ENCODE measurements at places on chromosomes 12 and 14.

- DNase-seq = no peak
These were observed 96.8 kb downstream of the RPS29 start for GRCh38 chr14:49489341-49489740.

DNA sequence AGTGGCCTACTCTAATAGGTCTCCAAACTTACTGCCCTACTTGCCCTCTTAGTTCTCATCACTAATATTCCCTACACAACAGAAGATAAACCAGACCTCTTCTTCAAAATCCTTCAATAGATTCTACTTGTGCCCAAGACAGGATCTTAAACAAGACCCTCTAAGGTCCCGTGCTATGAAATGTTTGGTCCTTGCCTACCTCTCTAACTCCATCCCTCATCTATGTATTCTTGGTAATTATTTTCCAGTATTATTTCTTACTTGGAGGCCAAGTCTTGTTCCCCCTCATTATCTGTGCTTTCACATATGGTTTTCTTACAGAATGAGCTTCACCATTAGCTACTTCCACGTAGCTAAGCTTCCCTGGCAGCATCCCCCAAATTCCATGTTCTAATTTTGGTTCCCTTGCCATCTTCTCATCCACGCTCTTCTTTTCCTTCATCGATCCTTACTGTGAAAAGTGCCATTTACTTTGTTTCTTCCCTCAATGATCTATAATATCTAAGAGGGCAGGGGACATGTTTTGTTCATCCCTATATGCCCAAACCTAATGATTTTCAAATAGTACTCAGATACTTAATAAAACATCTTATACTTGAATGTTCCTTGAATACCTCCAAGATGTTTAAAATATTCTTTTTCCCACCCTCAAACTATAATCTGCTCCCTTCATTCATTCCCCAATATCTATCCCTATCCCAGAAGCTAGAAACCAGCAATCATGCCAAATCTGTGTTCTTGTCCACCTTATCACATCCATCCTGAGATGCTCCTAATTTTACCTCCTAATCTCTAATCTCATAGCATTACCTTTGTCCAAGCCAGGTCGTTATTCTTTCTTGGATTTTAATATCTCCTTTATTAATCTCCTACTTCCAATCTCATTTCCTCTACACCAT is 10.1 kb downstream of the HNRNPC start:
- no peak for DNase-seq

DNA sequence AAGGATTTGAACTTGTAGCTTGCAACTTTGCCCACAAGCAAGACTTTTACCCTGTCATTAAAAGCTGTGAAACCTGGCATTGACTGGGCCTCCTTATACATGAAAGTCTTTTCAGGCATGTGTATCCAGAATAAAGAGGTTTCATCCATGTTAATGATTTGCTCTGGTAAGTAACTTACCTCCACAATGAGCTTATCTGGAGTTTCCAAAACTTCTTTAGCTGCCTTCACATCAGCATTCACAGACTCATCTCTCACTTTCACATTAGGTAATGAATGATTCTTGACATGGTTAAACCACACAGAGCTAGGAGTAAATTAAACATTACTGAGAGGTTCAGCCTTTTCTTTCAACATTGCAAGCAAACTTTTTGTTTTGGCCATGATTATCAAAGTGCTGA is 234.4 kb upstream of the CLEC14A start:
- no peak for DNase-seq

DNA sequence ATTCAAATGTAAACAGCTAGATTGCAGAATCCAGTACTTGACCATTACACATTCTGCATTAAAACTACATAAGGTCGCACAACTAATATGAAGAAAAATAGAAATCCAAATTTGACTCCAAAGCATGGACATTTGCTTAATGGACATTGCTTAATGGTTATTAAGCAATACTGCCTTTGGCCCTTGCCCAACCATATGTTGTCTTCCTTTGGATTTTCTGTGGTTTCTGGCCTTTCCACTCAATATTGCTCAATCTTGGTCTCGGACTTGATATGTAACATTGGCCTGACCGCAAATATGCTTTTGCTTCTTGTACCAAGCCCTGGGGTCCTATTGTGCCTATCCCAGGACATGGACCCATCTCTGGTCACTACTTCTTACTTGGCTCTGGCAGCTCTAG is 67.2 kb downstream of the PTPRR start:
- DNase-seq = no peak

GRCh38 chr14:43793579-43793978 is 713.5 kb downstream of the FSCB start:
- DNase-seq = no peak

DNA sequence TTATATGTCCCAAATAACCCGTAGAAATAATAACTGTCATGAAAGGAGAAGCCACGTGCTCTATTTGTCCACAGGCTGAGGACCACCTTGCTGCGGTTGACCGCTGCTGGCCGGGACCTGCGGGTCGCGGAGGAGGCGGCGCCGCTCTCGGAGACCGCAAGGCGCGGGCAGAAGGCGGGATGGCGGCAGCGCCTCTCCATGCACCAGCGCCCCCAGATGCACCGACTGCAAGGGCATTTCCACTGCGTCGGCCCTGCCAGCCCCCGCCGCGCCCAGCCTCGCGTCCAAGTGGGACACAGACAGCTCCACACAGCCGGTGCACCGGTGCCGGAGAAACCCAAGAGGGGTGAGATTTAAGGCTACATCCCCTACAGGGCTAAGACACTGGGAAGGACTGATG is 21.0 kb downstream of the RPGRIP1 start:
- no peak for DNase-seq

DNA sequence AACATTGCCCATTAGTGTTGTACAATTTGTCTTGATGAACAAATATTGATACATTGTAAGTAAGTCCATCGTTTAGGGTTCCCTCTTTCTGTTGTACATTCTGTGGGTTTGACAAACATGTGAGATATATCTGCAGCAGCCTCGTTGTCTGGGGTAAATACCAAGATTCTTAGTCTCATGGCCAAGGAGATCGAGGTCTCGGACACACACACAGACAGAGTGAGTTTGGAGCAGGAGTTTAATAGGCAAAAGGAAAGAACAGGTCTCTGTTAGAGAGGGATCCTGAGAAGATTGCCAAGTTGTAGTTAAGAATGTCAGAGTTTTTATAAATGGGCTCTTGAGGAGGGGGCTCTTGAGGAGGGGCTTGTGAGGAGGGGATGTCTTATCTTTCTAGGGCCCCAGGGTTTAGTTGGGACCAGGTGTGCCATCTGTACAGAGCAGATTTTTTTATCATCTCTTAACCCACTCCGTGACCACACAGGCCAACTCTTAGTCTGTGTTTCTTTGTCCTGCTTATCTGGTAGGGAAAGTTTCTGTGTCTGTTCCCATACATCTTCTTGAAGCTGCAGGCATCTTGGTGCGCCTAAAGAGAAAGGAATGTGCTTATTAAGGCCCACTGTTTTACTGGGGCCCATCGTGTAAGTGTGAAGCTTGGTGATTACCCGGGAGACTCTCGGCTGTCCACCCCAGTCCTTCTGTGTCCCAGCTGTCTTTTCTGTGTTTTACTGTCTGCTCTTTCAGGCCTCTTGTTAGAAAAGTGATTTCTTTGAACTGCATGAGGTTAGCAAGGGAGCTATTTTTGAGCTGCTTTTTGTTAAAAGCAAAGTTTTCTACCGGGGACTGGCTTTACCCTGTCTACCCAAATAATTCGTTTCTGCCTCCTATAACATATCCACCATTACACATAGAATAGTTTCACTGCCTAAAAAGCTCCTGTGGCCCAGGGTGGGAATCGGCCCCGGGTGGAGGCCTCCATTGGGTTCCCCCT is 22.4 kb upstream of the CLEC2D start:
- DNase-seq = no peak

DNA sequence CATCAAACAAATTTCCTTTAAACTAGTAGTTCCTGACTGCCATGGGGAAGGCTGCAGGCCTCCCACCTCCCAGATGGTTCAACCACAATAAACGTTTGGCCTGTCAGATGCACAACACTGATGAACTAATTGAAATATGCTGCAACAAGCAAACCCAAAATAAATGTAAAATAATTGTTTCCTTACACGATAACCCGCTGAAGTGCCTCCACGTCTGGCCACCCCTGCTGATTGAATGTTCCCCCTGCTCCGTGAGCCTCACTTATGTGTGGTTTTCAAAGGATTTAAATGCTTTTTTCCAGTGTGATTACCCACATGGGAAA is 8.4 kb downstream of the PITPNM2 start:
- DNase-seq = no peak

DNA sequence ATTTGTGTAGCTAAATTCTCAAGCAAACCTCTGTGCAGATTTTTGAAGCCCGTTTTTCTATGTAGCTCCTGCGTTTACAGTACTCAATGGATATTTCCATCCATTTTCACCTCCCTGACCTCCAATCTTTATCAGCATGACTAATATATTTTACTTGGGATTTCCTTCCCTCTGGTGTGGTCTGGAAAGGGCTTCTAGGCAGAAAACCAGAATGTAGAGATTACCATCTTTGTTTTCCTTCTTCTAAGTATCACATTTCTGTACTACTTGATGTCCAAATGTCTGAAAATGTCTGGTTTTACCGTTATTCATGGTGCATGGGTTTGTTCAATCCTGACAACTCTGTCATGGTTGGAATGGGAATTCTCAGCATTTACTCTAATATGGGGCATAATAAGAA is 907.6 kb upstream of the FLRT2 start:
- no peak for DNase-seq

- DNase-seq = no peak
These were observed 14.2 kb downstream of the CEP128 start for GRCh38 chr14:80927083-80927989.

DNA sequence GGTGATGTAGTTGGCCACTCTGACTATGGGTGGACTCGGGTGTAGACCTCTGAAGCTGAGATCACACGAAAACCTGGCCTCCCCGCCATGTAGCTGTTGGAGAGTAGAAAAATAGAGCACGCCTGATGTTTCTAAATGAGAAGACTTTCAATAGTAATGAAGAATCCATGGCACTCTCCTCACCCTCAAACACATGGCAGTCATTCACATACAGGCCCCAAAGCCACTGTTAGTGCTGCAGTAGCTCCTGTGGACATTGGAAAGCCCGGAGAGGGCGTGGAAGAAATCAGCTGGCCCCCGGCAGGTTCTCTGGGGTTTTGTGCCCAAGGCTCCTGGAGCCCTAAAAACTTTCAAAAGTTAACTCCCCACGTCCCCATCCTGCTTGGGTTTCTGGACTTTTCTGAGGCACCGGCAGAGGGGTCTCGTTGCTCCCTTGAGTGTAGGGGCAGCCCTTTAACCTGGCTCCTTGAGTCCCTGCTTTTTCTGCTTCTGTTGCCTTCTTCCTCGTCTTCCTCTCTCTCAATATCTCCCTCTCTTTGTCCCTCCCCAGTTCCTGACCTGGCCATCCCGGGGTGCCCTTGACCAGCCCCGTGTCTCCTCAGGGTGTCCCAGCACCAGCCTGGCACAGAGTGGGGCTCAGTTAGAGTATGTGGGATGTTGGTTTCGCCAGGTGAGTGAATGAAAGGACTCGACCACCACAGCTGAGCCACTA is 8.3 kb downstream of the MEG3 start:
- no peak for DNase-seq

GRCh38 chr14:80047761-80048160 is 163.5 kb downstream of the DIO2 start:
- no peak for DNase-seq

DNA sequence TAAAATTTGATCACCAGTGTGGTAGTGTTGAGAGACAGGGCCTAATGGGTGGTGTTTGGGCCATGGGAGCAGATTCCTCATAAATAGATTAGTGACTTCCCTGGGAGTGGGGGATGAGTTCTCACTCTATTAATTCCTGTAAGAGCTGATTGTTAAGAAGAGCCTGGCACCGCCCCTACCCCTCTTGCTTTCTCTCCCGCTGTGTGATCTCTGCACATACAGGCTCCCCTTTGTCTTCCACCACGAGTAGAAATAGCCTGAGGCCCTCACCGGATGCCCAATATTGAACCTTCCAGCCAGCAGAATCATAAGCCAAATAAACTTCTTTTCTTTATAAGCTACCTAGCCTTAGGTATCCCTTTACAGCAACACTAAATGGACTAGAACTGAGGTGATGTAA is 31.9 kb upstream of the CAND1 start:
- no peak for DNase-seq

GRCh38 chr12:92186038-92186470 is 40.4 kb upstream of the BTG1 start:
- no peak for DNase-seq

DNA sequence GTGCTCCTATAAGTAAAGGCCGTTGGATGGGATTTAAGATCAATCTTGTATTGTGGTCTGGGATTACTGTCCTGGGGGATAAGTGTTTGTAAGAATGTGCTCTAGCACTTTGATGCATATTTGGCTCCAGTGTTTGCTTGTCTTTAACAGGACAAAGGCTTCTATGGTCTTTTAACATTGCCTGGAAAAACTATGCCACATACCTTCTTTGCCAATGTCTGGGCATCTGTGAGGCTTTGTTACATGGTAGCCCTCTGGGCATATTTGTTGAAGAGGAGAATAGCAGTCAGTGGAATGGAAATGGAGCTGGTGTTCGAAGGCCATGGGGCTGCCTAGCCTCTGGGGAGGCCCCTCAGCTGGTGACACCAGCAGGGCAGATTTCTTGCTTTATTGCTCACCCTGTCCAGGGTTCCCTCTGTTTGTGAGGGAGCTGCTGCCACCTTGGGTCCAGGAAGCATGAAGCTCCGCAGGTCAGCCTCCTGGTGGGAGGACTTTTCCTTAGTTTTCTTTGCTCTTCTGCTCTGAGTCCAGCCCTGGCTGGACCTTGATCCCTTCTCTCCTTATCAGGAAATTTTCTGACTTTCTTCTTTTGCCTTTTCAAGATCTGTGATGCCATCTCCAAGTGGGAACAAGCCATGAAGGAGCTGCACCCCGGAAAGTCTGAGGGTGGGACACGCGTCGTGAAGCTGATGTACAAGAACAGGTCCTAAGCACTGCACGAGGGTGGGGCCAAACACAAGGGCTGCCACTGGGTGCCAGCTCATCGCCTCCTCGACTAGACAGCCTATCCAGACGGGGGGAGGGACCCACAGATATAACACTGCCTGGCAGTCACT is 19.5 kb downstream of the PIGH start:
- DNase-seq = no peak

- no peak for DNase-seq
These were observed 21.9 kb downstream of the BHLHE41 start for GRCh38 chr12:26102953-26103352.

DNA sequence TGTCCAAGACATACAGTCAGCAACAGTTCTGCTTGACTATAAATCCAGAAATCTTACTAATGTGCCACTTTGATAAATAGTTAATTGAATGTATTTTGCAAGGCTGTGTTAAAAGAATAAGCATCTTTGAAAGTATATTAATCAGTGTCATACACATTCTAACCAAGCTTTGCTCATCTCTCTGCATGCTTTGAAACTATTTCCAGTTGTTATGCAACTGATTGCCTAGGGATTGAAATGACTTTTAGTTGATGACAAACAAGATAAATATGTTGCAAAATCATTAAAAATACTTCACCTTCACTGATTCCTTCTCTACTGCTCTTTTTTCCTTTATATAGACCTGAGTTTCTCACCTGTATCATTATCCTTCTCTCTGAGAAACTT is 91.3 kb downstream of the AEBP2 start:
- DNase-seq = no peak

GRCh38 chr14:86050072-86050683 is 520.2 kb downstream of the FLRT2 start:
- DNase-seq = no peak

All from esophagus squamous epithelium (tissue), 5 donors.